ENCODE measurements at places on chromosomes 11 and 22. TPM values are rescaled to one million over a fixed set of nuclear protein-coding genes. Genes with fewer than 3 reads are reported as not detected.

DNA sequence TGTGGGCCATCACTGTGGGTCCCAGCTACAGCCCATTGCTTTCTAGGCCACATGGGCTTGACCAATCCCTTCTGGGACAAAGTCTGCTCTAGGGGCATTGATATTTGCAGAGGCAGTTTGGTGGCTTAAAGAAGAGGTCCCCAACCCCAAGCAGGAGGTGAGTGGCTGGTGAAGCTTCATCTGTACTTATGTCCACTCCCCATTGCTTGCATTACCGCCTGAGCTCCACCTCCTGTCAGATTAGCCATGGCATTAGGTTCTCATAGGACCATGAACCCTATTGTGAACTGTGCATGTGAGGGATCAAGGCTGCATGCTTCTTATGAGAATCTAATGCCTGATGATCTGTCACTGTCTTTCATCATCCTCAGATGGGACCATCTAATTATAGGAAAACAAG lies 54.4 kb upstream of the CADM1 start:
- no peak for DNase-seq

Gene CFAP68
- total RNA-seq, result 18.8 TPM

DNA sequence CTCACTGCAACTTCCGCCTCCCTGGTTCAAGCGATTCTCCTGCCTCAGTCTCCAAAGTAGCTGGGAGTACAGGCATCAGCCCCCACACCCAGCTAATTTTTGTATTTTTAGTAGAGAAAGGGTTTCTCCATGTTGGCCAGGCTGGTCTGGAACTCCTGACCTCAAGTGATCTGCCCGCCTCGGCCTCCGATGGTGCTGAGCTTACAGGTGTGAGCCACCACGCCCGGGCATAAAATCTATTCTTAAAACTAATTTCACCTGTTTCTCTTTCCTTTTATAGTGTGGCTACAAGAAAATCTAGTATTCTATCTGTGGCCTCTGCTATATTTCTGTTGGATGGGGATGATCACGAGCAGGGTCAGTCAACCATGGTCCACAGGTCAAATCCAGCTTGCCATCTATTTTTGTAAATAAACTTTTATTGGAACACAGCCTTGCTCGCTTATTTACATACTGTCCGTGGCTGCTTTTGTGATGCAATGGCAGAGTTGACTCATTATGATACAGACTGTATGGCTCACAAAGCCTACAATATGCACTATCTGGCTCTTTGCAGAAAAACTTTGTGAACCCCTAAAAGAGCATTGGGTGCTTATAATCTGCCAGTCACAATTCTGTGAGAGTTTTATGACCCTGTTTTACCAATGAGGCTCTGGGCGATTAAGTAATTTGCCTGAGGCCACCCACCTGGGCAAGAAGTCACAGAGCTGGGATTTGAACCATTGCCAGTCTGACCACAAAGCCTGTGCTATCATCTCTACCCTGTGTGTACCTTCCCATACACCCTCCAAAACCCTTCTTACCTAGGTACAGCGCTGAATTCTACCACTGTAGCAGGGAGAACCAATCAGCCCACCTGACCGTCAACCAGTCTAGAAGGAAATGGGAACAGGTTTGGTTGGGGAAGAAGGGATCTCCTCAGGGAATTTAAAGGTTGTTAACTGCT lies 28.3 kb downstream of the SLC1A2 start:
- peak; percentile 68 for DNase-seq

Gene FOLR2
- not detected for total RNA-seq

DNA sequence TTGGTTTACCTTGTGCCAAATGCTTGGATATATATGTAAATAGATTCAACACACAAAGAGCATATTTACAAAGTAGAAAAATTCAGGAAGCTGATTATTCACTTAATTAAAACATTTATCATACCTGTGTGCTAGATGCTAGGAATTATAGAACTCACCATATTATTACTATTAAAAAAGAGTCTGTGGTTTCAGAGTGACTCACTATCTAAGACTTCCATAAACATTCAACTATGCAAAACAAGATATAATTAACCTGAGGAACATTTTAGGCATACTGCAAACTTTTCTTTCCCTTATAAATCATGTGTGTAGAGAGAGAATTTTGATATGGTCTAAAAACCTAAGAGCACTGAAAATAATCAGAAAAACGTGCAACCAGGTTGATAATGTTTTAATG lies 27.3 kb downstream of the CTSC start:
- peak; percentile 57 for DNase-seq

DNA sequence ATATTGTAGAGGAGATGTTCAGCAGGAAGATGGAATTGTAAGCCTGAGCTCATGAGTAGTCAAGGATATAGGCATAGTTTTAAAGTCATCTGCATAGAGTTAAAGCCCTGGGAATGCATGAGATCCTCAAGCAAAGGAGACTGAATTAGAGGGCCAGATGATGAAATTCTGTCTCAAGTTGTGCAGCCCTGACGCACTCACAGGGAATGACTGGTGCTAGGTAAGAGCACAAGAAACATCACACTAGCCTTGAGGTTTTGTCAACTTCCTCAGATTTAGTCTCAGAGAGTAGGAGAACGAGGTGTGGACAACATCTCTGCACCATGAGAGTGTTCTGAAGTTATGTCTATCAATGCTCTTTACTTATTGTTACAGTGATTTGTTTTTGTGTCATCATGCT lies 5.8 kb downstream of the RAB38 start:
- no peak for DNase-seq

DNA sequence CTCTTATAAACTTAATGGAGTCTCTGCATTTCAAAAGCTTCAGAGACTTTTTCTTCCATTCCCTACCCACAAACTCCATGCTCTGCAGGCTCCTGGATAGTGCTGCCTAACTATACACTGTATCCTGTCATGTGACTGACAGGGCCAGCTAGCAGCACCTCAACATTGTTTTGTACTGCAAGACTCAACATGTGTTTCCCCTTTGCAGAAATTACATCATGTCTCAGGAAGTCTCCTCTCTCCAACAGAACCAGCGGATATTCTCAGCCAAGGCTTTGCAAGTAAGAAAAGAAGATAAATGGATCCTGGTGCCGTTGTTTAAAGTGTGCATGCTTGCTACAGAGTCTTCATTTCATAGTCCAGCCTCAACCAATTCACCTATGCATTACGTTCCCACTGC lies 164.0 kb upstream of the UBASH3B start:
- DNase-seq, result peak; percentile 47
